ACHN (cell line): ENCODE measurements at places on chromosomes 16 and 17.

DNA sequence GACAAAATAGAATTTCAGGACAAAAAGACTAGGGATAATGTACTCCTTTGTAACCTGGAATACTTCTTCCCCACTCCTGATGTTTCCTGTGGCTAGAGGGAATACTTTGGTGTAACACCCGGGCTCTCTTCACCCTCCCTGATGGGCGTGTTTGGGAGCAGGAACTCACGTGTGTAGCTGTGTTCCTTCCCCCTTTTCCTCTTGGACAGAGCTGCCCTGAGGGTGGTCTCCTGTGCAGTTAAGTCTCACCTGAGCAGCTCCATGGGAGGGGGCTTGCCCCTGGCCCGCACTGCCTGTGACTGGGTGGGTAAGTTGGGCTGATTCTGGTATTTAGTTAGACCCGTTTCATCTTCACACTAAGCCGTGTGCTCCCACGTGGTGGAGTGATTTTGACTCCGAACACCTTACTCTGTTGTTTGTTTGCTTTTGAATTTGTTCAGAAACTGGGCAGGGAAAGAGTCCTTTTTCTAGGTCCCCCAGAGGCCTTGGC lies 87.9 kb downstream of the OR1D5 start:
- DNase-seq: no peak

GRCh38 chr16:3842994-3843393 lies 37.5 kb downstream of the CREBBP start:
- no peak for DNase-seq

DNA sequence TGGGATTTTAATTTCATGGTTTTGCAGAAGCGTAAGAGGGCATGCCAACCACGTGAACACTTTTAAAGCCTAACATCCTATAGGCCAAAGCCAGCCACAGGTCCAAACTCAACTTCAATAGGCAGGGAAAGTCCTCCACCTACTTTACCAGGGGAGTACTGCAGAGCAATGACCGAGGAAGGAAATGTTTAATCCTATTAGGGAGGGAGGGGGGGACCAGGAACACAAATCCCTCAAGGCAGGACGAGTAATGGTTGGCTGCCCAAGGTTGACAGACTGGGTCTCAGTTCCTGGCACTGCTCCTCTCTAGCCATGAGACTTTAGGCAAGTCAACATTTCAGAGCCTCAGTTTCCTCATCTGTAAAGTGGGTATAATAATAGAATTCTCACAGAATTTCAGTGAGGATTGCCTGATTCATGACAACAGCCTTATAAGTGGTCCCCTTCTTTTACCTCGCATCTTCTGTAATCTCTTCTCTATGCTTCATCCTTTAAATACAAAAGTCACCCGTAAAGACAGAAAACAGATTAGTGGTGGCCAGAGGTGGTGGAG lies 315.8 kb downstream of the HAPSTR1 start:
- DNase-seq: peak; percentile 16

DNA sequence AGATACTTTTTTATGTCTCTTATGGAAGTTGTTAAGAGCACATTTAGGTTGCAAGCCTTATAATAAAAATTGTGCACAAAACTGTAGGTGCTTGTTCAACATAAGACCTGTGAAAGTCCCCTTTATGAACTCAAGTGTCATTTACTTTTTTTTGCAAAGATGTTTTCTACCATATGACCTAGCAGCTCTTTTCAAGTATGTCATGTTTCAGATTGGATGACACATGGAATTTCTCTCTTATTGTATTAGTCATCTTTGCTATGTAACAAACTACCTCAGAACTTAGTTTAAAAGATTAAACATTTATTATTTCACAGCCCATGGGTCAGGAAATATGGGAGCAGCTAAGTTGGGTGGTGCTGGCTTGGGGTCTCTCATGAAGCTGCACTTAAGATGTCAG lies 57.9 kb downstream of the PHKB start:
- peak; percentile 8 for DNase-seq

DNA sequence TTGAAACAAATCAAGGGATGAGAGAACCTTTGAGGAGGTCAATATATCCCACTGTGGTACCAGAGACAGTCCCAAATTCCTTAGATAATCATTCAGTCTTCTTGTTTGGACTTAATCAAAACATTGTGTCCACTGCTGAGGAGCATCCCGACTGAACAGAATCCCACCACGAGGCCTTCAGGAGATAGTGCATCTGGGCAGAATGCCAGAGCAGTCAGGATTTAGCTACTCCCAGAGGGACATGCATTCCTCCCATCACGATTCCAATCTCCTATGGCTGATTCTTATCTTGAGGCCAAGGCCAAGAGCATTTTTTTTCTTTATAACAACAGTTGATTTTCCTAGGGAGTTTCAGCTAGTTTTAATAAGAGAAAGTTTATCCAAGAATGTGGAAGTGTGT lies 87.4 kb upstream of the COX10 start:
- no peak for DNase-seq

- peak; percentile 26 for DNase-seq
Measured at GRCh38 chr16:72475688-72476087, 303.7 kb upstream of the PMFBP1 start.

DNA sequence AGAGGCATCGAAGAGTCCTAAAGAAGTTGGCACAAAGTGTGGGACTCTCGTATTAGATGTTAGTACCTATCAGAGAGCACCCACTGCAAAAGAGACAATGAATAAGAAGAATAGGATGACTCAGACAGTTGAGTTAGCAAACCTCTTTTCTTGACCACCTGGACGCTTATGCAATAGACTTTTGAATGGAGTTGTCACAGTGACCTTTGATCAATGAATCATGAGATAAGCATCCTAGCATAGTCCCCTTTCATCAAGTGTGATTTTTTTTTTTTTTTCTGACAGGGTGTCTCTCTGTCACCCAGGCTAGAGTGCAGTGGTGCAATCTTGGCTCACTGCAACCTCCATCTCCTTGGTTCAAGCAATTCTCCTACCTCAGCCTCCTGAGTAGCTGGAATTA lies 1417.9 kb upstream of the GOT2 start:
- no peak for DNase-seq

DNA sequence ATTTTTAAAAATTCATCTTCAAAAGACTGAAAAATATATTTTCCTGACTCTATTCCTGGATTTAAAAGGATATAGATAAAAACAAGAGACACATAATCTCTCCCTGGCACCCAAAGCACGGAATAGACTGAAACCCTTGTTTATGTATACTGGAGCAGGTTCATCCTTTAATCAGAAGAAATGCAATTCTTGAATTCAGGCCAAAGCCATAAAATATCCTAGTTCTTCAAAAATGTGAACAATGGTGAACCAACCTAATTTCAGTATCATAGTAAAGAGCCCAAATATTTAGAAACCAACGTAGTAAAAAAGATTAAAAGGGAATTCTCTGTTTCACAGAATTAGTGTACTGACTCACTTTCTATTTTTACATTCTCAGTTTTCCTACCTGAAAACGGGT lies 188.5 kb upstream of the C17orf78 start:
- no peak for DNase-seq
